ENCODE measurements at places on chromosomes 2 and 18.

GRCh38 chr2:225100856-225101294, 58.6 kb upstream of the DOCK10 start:
- no peak for DNase-seq

DNA sequence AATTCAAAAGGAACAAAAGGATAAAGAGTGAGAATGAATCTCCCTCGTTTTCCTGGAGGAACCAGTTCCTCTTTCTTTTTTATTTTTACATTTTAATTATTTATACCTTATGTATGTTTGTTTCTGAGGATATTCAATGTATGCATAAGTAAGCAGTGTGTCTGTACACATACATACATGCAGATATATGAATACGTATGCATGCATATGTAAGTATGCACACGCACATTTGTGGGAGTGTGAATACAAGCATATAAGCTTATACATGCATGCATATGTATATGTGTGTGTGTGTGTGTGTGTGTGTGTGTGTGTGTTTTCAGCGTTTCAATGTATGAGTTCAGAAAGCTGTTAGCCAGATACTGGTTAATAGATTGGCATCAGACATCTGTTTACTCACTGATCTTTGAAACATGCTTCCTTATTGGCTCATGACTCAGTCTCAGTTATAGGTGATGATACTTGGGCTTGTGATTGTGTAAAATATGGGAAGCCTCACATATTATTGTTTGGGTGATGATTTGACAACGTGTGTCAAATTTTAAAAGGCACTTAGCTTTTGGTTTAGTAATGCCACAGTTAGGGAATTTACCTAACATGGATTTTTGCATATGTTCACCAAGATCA, 279.7 kb upstream of the TRIB2 start:
- no peak for DNase-seq

DNA sequence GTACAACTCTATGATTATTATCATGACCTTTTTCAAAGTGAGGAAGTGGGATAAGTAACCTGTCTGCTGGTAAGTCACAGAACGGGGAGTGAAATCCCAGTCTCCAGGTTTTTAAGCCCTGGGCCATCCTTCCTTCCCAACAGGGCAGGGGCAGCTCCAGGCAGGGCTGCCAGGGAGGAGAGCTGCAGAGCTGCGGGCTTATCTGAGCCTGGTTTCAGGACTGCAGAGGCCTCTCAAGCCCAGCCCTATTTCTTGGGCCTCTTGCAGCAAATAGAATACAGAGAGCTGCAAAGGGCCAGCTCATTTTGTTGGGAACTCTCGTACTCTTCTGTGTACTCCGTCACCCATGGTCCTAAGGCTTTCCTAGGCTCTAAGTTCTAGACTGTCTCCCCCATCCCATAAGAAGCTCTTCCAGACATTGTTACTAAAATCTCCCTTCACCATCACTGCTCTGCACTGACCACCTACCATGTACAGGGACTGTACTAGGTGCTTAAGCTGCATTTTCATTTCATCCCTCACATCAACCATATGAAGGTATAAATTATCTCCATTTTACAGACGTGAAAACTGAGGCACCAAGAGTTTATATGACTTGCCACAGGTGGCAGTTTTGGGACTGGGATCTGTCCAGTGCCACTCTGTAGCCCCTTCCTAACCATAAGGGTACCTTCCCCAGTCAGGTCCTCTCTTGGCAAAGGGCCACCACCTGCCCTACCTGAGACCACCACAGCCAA, 3.1 kb downstream of the RAB11FIP5 start:
- DNase-seq, result no peak

DNA sequence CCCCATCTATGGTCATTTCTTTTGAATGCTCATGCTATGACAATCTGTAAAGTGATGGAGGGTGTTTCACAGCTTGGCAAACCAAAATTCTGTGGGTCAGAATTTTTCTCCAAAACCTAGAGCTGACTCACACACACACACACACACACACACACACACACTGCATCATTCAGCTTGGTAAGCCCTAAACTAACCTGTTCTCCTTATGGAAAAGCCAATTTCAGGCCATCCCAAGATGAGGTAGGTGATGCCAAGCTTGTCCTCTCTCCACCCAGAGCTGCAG, 45.0 kb upstream of the NRP2 start:
- DNase-seq, result no peak

- DNase-seq, result no peak
These were observed 59.0 kb downstream of the HNMT start for GRCh38 chr2:138023298-138023697.

- no peak for DNase-seq
These were observed 25.7 kb downstream of the MGAT4A start for GRCh38 chr2:98705333-98705617.

- no peak for DNase-seq
These were observed 59.3 kb downstream of the PMAIP1 start for GRCh38 chr18:59959073-59959472.

DNA sequence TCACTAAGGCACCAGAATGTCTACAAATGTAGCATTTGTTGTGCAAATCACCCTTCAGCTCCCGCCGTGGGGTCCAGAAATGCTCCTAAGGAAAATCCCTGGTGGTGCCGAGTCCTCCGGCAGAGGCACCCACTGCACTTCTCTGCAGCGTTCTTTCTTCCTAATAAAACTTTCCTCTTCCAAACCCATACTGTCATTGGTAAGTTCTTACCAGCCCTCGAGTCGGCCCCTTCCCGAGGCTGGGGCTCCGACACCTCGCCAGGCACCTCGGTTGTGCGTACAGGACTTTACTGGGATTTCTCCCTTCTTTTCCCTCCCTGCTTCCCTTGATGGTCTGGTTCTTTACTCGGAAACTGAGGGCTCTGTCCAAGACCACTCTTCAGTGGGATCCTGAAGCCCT, 10.3 kb upstream of the AGXT start:
- no peak for DNase-seq

- no peak for DNase-seq
These were observed 201.3 kb downstream of the RPIA start for GRCh38 chr2:88892788-88893187.

DNA sequence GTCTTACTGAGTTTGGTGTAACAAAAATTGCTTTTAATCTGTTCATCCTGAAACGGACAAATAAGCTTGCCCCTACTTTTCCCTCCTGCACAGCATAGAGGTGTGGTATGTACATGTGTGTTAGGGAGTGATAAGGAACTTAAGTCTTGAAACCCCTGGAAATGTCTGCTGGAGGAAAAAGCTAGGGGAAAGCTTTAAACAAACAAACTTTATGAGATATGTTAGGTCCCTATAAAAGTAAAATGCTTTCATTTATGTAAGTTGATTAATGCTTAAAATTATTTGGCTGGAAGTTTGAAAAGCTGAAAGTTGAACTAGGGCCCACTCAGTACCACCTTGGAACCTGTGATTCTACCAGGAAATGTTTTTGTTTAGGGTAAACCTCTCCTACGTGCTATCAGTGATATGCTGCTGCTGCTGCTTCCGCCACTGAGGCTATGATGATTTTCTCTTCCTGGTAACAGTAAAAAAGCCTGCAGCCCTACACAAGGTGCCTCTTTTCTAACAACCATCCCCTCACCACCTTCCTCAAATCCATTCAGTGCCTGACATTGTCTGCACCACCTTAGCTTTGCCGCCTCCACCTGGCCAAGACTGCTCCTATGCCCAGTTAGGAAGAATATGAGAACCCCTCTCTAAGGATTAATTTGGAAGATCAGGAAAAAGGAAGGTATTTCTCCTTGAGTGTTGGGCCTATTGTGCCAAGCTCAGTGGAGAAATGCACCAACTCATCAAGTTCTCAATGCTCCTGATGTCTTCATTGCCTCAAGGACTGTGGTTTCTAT, 2.5 kb upstream of the YES1 start:
- DNase-seq, result no peak

- DNase-seq, result no peak
These were observed 75.3 kb upstream of the STPG4 start for GRCh38 chr2:47230418-47230817.

DNA sequence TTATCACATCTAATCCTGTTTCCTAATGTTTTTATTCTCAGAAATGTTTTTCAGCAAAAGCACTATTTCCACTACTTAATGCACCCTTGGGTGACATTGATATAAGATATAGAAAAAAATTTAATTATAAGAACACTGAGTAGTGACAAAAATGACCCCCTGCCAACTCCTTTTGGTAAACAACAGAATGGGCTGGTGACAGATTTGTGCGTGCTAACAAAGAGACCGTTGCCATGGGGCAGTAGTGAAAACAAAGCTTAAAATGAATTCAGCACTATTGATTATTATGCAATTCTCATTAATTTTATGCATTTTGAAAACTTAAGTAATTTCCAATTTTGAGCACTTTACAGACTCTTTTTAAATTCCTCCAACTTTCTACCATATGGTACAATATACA, 33.1 kb downstream of the RDH14 start:
- DNase-seq, result no peak

GRCh38 chr18:36314098-36314497, 16.6 kb downstream of the FHOD3 start:
- DNase-seq, result no peak

- no peak for DNase-seq
These were observed 447.3 kb downstream of the KCNJ3 start for GRCh38 chr2:155145758-155146229.

GRCh38 chr2:54672590-54673456, 50.6 kb upstream of the EML6 start:
- DNase-seq, result no peak

DNA sequence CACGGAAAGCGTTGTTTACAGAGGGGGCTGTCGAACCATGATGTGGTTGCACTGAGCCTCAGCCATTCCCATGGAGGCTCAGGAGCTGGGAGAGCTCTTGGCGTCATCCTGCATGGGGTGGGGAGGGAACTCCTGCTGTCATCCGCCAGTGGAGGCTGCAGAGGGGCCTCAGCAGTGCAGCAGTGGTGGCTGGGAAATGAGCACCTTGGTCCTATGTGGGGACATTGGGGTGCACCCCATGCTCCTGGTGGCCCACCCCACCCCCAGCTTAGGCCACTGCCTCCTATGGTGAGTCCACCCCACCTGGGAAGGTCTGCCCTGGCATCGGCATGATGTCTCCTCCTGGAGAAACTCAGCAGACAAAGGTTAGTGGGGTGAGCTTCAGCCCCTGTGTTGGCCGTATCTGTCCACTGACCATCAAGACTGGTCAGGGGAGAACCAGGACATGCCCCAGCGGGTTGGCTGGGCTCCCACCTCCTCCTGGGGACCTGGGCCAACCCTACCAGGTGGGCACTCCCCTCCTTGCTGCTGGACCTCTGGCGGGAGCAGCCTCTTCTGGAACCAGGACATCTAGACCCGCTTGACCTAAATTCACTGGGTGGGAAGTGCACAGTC, 67.8 kb upstream of the HDAC4 start:
- DNase-seq, result no peak

DNA sequence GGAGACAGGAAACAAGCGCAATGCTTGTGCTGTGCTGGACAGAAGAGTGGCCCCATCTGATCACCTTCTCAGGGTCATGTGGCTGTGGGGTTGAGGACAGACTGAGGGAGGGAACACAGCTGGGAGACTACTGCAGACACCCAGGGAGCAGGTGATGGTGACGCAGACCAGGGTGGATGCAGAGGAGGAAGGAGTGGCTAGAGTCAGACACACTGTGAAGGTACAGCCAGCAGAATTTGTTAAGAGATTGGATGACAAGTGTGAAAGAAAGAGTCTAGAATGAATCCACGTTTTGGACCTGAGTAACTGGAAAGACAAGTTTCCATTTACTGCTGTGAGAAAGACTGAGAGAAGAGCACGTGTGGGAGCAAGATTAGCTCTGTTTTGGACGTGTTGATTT, 15.9 kb upstream of the POMC start:
- no peak for DNase-seq

- DNase-seq, result no peak
These were observed 12.7 kb downstream of the COL3A1 start for GRCh38 chr2:188986839-188987238.

DNA sequence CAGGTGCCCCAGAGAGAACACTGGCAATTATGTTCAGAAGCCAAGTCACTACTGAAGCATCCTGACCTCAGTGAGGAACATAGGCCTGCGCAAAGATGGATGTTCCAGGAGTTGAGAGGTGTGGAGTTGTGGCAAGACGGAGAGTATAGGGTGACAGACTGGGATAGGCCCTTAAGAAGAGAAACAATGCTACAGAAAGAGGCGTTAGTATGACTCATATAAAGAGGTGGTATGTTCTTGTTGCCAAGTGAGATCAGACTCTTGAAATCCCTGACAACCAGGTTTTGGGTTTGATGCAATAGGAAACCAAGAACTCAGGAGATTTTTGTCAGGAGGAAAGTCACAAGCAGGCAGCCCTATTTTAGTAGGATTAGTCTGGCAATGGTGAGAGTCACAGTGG, 185.6 kb downstream of the RIT2 start:
- no peak for DNase-seq

DNA sequence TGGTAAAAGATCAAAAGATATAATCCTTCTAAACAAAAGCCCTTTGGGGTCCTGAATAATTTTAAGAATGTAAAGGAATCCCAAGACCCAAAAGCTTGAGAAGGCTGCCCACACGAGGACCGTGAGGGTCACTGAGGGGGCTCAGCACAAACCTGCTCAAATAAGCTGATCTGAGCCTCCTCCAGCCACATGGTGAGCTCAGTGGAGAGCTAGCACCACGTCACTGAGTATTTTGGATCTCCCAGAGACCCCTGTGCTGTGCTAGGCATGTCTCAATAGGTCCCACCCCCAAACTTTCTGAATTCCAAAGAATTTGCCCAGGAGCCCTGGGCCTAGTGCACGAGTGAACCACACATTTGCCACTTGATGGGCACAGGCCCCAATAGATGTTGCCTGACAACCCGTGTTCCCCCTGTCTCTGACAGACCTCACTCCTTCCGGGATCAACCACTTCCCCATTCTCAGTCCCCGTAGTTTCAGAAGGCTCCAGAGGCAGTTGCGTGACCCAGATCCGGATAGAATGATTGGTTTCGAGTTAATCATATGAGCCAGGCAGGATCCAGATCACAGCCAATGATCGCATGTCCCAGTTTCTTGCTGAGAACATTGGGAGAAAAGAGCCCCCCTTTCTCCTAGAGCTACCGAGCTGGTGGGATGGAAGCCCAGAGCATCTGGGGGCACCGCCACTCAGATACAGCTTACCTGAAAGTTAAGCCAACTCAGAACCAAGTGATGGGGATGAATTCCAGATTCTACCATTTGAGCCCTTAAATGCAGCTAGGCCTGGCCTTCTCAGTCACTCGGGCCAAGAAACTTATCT, 203.8 kb downstream of the TNS1 start:
- no peak for DNase-seq

GRCh38 chr18:59416818-59417217, 57.8 kb upstream of the LMAN1 start:
- DNase-seq, result no peak

DNA sequence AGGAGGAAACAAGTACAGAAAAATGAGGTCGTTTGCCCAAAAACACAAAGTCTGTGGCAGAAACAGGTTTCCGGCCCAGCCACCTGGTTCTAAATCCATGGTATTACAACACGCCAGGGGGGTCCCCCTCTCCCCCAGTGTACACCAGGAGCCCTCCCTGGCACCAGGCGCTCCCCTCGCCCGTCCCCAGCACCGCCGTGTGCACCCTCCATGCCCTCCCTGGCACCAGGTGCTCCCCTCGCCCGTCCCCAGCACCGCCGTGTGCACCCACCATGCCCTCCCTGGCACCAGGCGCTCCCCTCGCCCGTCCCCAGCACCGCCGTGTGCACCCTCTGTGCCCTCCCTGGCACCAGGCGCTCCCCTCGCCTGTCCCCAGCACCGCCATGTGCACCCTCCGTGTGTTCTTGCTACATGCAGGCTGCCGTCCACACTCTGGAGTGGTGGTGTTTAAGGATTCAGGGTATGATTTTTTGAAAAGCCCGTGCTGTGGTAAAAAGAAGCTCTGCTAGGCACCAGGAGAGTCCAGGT, 59.8 kb upstream of the NFATC1 start:
- DNase-seq, result no peak

- no peak for DNase-seq
These were observed 1.7 kb downstream of the CYTIP start for GRCh38 chr2:157442191-157442590.

GRCh38 chr2:58039170-58039611, 7.4 kb upstream of the VRK2 start:
- DNase-seq, result no peak

Measured in NCI-H187 (cell line).